ENCODE measurements at places on chromosomes 6 and 20.

GRCh38 chr6:169518451-169518850 is 183.4 kb downstream of the WDR27 start:
- no peak for DNase-seq

DNA sequence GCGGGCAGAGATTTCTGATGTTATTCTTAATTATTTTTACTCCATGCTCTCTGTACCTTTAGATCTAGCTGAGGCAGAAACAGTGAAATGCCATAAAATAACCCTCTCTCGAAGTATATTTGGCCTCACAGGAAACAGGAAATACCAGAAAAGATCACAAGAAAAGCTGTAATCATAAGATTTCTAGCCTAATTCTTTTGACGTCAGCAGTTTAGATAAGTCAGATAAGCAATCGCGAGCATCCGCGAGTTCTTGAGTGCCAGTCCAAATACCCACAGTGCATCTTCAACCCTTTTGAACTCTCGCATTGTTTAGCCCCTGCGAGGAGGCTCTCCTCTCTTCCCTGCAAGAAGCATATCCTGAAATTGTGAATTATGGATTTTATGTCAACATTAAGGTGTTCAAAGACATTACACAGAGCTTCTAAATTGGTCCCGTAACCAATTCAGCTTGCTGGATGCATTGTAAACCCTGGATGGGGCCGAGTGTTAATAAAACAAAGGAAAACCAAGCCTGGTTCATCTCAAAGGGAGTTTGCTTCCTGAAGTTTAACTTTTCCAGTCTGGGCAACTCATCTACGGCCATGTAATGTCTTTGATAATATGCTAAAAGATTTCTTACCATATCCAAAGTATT is 198.9 kb downstream of the MTFR2 start:
- no peak for DNase-seq

GRCh38 chr20:63132715-63133471 is 83.0 kb downstream of the YTHDF1 start:
- DNase-seq = no peak

DNA sequence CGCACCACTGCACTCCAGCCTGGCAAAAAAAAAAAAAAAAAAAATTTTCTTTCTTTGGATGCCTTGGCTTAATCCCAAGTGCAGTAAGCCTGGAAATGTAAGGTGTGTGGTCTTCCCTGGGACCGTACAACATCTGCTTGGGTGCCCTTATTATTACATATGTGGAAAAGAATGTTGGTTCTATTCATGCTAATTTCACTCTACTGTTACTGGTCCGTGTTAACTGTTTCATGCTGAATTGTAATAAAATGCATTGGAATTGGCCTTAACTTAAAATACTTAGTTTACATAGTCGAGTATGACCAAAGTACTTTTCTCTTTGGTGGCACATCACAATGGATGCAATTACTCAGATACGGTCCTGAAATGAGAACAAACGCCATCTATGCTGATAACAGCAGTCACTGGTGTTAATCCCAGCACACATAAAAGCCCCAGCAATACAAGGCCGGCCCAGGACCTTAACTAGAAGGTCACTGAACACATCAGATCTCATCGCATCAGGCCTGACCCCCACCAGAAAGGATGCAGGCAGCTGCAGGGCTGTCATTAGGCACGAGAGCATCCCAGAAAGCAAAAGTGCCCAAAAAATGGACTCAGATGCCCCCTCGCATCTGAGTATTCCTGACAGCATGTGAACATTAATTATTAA is 1.2 kb downstream of the SERPINB6 start:
- DNase-seq = no peak

- no peak for DNase-seq
Observed at GRCh38 chr6:65280060-65280459, 427.0 kb downstream of the EYS start.

GRCh38 chr6:119649531-119649930 is 300.0 kb upstream of the MAN1A1 start:
- no peak for DNase-seq

- DNase-seq = no peak
Observed at GRCh38 chr20:61692479-61692878, 373.2 kb downstream of the TAF4 start.

- DNase-seq = no peak
Observed at GRCh38 chr6:168905451-168906090, 348.1 kb downstream of the THBS2 start.

- no peak for DNase-seq
Observed at GRCh38 chr6:166469426-166469961, 86.8 kb upstream of the MPC1 start.

DNA sequence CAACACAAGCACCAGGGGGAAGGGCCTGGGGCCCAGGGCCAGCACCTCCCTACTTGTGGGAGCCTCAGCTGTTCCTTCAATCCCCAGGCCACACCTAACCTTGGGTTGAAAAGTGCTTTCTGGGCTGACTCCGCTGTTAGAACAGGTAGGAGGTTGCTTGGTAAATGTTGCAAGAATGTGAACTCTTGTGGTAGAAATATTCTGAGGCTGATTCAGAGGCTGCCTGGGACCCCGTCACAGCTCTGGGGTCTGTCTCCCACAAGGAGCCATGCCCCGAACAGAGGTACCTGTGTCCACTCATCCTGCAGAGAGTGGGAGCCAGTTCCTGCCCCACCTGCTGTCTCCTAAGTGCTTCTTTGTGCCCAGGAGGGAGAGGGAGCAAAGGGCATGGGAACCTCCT is 14.4 kb upstream of the MAS1L start:
- DNase-seq = no peak

All from stimulated activated CD8-positive, alpha-beta memory T cell treated with anti-CD3 and anti-CD28 coated beads, Interleukin-15, amount 100 ng/mL, for 24 hours (primary cell).